Stimulated activated CD8-positive, alpha-beta memory T cell treated with anti-CD3 and anti-CD28 coated beads, Interleukin-4, amount 100 ng/mL, for 48 hours (primary cell): ENCODE measurements at places on chromosomes 7 and 10.

DNA sequence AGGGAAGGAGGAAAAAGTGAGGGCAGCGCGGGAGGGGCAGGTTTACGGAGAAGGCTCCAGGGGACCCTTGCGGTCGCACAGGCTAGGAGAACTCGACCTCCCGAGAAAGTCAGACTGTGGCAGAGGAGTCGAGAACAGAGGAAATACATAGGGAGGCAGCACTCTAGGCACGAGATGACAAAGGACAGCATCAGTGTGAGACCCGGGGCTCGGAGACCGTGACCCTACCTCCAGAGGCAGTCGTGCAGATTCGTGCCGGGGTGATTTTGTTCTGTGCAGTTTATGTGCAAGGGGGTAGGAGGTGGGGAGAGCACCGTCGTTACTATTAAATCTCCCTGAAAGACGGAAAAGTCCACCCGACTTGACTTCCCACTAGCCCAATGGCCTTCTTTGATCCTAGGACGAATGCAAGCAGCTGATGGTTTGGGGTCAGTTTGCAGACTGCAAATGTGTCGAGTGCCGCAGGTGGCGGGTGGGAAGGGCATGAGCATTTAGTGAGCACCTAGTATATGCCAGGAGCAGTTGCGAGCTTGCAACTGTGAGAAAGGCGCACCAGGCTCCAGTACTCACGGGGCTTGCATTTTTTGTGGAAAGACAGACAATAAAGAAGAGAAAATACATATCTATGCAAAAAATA is 674 bp upstream of the OSBPL3 start:
- peak; percentile 57 for DNase-seq

DNA sequence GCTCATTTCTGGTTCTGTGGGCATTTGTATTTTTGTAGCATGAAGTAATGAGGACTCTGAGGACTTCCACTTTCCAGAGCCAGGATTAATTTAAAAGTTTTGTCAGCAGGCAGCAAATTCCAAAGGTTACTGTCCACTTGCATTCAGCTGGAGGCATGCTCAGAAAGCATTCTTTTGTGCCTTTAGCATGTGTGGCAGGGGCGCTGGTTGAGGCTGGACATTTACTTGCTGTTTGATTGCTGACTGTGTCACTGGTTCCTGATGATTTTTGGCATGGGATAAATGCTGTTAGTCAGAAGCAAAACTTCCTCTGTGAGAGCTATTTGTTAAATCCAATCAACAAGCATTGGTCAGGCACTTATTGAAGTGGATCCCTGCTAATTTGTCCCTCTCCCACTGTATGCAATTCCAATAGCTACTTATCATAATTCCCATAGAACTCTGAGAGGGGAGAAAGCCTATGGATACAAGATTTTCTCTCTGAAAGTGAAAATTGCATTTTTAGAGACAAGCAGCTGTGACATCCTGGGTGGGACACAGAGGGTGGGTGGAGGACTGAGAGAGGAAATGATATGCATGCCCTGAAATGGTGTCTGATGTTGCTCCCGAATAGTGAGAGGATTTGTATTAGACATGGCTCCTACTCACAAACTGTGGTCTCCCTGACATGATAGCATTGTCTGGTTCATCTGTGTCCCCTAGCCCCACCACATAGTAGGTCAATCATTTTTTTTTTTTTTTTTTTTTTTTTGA is 161.2 kb upstream of the WDR11 start:
- no peak for DNase-seq

DNA sequence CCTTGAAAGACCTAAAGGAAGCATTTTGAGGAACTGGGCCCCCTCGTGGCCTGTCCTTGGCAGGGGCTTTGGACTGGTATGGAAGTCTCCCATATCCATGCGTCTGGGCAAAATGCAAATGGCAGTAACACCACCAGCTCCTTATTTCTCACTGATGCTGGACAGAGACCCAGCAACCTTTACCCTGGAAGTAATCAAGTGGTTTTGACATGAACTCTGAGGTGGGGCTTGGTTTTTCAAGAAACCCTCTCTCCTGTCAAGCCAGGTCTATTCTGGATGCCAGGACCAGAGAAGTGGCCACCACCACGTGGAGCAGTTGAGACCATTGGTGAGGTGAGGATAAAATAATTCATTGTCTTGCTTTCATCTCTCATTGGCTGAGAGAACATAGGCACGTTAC is 84.4 kb downstream of the OTUD1 start:
- no peak for DNase-seq

- DNase-seq = peak; percentile 34
Measured at GRCh38 chr10:3538656-3539531, 246.1 kb downstream of the KLF6 start.

DNA sequence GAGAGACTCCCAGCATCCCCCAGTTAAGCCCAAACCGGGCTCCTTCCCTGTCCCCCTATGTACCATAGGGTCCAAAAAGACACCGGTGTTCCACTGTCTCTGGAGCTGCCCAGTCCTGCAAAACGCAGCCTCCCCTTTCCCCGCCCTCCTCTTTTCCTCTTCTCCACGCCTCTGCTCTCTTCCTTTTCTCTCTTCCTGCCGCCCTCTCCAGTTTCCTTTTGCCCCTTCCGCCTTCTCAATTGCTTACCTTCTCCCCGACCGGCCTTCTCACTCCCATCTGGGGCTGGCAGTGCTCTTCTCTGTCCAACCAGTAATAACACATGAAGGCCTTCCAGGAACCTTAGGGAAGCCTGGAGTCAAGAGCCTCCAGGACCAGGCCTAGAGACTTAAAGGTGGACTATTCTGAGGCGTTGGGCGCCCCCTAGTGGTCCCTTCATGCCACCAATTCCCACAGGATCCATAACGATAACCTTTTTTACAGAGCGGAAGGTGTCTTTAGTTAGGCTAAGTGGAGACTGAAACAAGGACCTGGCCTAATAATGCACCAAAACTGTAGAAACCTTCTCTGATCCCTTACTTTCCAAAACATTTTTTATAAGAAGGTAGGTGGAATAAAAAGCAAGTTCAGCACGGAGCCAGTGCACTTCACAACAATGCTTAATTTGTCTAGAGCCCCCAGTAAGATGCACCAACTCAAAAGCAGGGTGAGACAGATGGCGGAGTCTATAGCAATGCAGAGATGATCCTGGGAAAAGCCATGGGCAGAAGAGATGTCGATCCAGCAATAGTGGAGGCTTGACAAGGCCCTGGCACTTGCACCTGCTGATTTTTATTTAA is 27.2 kb upstream of the MSRB2 start:
- peak; percentile 82 for DNase-seq

- no peak for DNase-seq
Measured at GRCh38 chr10:5413012-5413938, 918 bp downstream of the NET1 start.

GRCh38 chr10:22655312-22655981 is 58.9 kb downstream of the PIP4K2A start:
- DNase-seq = no peak

GRCh38 chr7:116246357-116246756 is 36.0 kb downstream of the TES start:
- DNase-seq = no peak

GRCh38 chr10:27207350-27207749 is 33.2 kb downstream of the ACBD5 start:
- DNase-seq = no peak

DNA sequence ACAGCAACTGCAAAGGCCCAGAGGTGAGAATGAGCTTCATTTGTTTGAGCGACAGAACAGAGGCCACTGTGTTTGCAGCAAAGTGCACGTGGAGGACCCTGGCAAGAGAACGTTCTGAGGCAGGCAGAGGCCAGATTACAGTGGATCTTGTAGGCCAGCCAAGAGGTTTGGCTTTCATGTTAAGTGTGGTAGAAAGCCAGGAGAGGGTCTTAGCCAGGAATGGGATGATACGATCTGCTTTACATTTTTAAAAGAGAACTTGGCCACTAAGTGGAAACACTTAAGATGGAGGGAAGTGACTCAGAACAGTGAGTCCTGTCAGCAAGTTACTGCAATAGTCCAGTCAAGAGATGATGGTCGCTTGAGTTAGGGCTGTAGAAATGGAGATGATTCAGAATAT is 4.6 kb downstream of the CCDC136 start:
- no peak for DNase-seq
